ENCODE measurements at places on chromosomes 1 and 21. TPM values are rescaled to one million over a fixed set of nuclear protein-coding genes. Genes with fewer than 3 reads are reported as not detected.

The RBP7 gene
- 3.2 TPM for total RNA-seq

The MYOM3 gene
- not detected for total RNA-seq

The TCP10L gene
- 0.12 TPM for total RNA-seq

The SH2D5 gene
- 24.8 TPM for total RNA-seq

The SLC19A2 gene
- total RNA-seq, result 42.8 TPM

The SLFNL1 gene
- total RNA-seq, result 0.14 TPM

- H3K36me3 ChIP-seq, result no peaks in the 10 kb centered on the region
- H3K27ac ChIP-seq, result no peak overlapping the region
- H3K4me3 ChIP-seq, result no peak overlapping the region
- no peaks in the 10 kb centered on the region for H3K4me1 ChIP-seq
These were observed 189.0 kb upstream of the RUNX1 start for GRCh38 chr21:35238119-35238518.

DNA sequence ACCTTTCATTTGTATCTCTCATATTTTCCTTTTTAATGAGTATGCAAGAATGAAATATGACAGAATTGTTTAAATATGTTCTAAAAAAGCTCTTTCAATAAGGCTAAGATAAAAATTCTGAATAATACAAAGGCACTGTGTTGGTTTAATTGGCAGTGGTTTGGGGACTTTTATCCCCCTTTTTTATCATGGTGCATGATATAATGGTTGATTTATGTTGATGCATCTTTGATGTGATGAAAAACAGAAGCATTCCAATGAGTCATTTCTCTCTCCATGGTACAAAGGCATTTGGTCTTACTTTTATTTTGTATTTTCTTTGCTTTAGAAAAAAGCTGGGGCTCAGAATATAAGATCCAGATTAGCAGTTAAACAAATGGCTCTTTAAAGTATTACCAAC lies 127.2 kb upstream of the GREM2 start:
- H3K36me3 ChIP-seq, result no peaks in the 10 kb centered on the region

- peaks cover 8% of the 10 kb centered on the region for H3K4me1 ChIP-seq
- H3K4me3 ChIP-seq, result no peak overlapping the region
- H3K27me3 ChIP-seq, result no peaks in the 10 kb centered on the region
- H3K36me3 ChIP-seq, result peaks cover 2% of the 10 kb centered on the region
These were observed 35.8 kb downstream of the EPHX1 start for GRCh38 chr1:225845571-225846259.

GRCh38 chr1:244325056-244325758 lies 126.5 kb downstream of the ADSS2 start:
- no peak overlapping the region for H3K27ac ChIP-seq
- H3K27me3 ChIP-seq, result no peaks in the 10 kb centered on the region
- H3K4me1 ChIP-seq, result peaks cover 5% of the 10 kb centered on the region
- no peak overlapping the region for H3K4me3 ChIP-seq
- no peak for DNase-seq

GRCh38 chr1:91883470-91883869 lies 2.5 kb downstream of the TGFBR3 start:
- H3K27ac ChIP-seq, result no peak overlapping the region
- DNase-seq, result no peak
- H3K36me3 ChIP-seq, result no peaks in the 10 kb centered on the region
- no peaks in the 10 kb centered on the region for H3K4me1 ChIP-seq
- H3K4me3 ChIP-seq, result no peak overlapping the region
- peaks cover 43% of the 10 kb centered on the region for H3K27me3 ChIP-seq

- H3K4me3 ChIP-seq, result no peak overlapping the region
- H3K36me3 ChIP-seq, result no peaks in the 10 kb centered on the region
- DNase-seq, result no peak
- H3K4me1 ChIP-seq, result no peaks in the 10 kb centered on the region
- peaks cover 45% of the 10 kb centered on the region for H3K27me3 ChIP-seq
These were observed 1.1 kb upstream of the OBSCN start for GRCh38 chr1:228206582-228207351.

GRCh38 chr1:111709986-111710385 lies 29.2 kb downstream of the INKA2 start:
- no peak overlapping the region for H3K4me3 ChIP-seq
- H3K27me3 ChIP-seq, result no peaks in the 10 kb centered on the region
- no peaks in the 10 kb centered on the region for H3K36me3 ChIP-seq
- H3K27ac ChIP-seq, result no peak overlapping the region

- no peaks in the 10 kb centered on the region for H3K36me3 ChIP-seq
- no peaks in the 10 kb centered on the region for H3K27me3 ChIP-seq
- no peaks in the 10 kb centered on the region for H3K4me1 ChIP-seq
- no peak for DNase-seq
- H3K4me3 ChIP-seq, result no peak overlapping the region
- H3K27ac ChIP-seq, result no peak overlapping the region
These were observed 142.0 kb downstream of the MRPL39 start for GRCh38 chr21:25465263-25465662.

GRCh38 chr1:169595764-169596711 lies 9.8 kb upstream of the F5 start:
- H3K4me3 ChIP-seq, result no peak overlapping the region
- no peaks in the 10 kb centered on the region for H3K36me3 ChIP-seq
- peak; percentile 74 for DNase-seq
- no peaks in the 10 kb centered on the region for H3K4me1 ChIP-seq
- no peaks in the 10 kb centered on the region for H3K27me3 ChIP-seq

DNA sequence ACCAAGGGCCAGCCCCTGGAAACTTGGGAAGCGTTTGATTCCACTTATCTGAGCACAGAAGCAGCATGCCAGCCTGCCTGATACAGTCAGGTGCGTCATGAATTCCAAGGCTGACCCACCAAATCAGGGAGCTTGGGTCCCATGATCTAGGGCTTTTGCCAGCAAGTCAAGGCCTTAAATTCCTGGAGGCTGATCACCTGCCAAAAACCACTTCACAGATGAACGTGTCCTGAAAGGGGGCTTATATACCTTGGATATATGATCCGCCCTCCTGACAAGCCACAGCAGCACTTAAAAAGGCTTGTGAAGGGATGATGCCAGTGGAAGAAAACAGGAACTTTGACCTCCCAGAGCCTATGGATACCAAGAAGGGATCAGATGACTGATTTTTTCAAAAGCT lies 24.0 kb upstream of the CLIC6 start:
- no peaks in the 10 kb centered on the region for H3K4me1 ChIP-seq
- DNase-seq, result no peak
- H3K4me3 ChIP-seq, result no peak overlapping the region
- H3K27me3 ChIP-seq, result no peaks in the 10 kb centered on the region

GRCh38 chr1:12712076-12712475 lies 3.8 kb upstream of the AADACL3 start:
- peak overlapping the region; percentile 96 for H3K27ac ChIP-seq
- no peaks in the 10 kb centered on the region for H3K27me3 ChIP-seq
- H3K4me1 ChIP-seq, result peaks cover 57% of the 10 kb centered on the region
- DNase-seq, result no peak

DNA sequence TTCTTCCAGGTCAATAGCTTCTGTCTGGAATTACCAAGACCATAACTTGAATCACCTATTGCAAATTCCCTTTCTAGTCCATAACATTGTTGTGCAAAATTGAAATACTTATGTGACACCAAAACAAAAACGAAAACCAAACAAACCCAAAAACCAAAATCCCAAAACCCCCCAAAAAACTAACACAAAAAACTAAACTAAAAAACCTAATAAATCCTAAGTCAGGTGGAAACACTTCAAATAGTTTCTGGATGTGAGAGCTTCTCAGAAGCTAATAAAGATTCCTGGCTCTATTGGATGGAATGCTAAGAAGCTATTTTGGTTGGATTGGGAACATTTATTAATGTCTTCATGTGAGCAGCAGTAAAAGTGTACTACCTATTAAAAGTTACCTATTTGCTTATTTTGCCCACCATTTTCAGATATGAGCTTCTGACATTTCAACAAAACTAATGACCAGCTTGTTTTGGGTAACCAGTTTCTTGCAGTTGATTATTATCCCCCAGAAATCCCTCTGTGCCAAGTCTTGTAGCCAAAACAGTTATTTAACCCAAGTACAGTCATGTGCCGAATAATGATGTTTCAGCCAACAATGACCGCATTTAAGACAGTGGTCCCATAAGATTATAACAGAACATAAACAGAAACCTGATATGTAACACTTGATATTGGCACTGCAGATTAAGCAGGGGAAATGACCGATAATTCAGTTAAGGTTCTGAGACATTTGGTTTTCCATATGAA lies 76.4 kb downstream of the LTN1 start:
- no peak overlapping the region for H3K4me3 ChIP-seq
- DNase-seq, result no peak
- no peak overlapping the region for H3K27ac ChIP-seq
- no peaks in the 10 kb centered on the region for H3K36me3 ChIP-seq

GRCh38 chr1:9882296-9882944 lies 27.6 kb downstream of the CTNNBIP1 start:
- H3K4me1 ChIP-seq, result no peaks in the 10 kb centered on the region
- H3K27me3 ChIP-seq, result no peaks in the 10 kb centered on the region
- no peaks in the 10 kb centered on the region for H3K36me3 ChIP-seq
- H3K4me3 ChIP-seq, result no peak overlapping the region
- H3K27ac ChIP-seq, result no peak overlapping the region

- H3K27ac ChIP-seq, result no peak overlapping the region
- peaks cover 10% of the 10 kb centered on the region for H3K4me1 ChIP-seq
- no peaks in the 10 kb centered on the region for H3K36me3 ChIP-seq
- H3K4me3 ChIP-seq, result no peak overlapping the region
These were observed 92.5 kb upstream of the RUNX3 start for GRCh38 chr1:25022361-25023189.

- no peaks in the 10 kb centered on the region for H3K27me3 ChIP-seq
- H3K4me3 ChIP-seq, result no peak overlapping the region
- H3K27ac ChIP-seq, result no peak overlapping the region
- H3K4me1 ChIP-seq, result no peaks in the 10 kb centered on the region
- no peak for DNase-seq
These were observed 24.1 kb downstream of the SLC9A1 start for GRCh38 chr1:27130798-27131197.

DNA sequence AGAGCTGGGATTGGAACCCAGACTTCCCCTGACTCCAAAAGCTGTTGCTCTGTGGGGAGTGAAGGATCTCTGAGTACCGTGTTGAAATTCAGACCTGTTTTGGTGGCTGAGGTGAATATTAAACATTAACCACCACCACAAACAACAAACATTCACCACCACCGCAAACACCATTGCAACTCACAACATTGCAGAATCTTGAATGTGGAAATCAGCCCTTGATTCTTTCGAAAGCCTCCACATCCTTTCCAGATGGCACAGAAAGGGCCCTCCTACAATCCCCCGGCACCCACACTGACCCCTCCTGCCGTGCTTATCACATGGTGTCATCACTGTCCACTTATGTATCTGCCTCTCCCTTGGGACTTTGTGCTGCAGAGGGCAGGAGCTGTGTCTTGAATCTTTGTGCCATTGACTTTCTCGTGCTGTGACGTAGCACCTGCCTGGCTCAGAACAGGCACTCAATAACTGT lies 1.4 kb downstream of the CDA start:
- no peak overlapping the region for H3K4me3 ChIP-seq
- no peak for DNase-seq
- no peaks in the 10 kb centered on the region for H3K27me3 ChIP-seq
- H3K27ac ChIP-seq, result no peak overlapping the region
- no peaks in the 10 kb centered on the region for H3K36me3 ChIP-seq
- peaks cover 11% of the 10 kb centered on the region for H3K4me1 ChIP-seq

DNA sequence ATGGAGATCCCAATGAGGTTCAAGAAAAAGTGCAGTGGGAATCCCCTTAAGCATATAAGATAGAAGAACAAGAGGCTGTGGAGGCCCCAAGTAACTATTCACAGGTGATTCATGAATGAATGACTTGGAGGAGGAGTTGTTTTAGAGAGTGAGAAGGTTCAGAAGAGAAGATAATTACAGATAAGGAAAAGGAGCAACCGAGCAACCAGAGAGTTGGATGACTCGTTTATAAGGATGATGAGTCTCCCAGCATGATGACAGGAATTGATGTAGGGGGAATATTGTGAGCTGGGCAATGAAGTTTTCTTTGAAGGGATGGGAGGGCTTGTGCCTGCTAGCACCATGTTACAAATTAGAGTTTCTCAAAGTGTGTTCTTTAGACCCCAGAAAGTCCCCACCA lies 9.8 kb downstream of the C8A start:
- no peaks in the 10 kb centered on the region for H3K27me3 ChIP-seq
- H3K27ac ChIP-seq, result no peak overlapping the region
- H3K36me3 ChIP-seq, result no peaks in the 10 kb centered on the region
- H3K4me1 ChIP-seq, result no peaks in the 10 kb centered on the region
- no peak overlapping the region for H3K4me3 ChIP-seq
- DNase-seq, result no peak

Measured in GM23338 (cell line).